Effector memory CD4-positive, alpha-beta T cell (primary cell): ENCODE measurements at places on chromosomes 3 and 15.

- DNase-seq = no peak
Measured at GRCh38 chr3:9622438-9622837, 26.9 kb upstream of the MTMR14 start.

GRCh38 chr3:79661896-79662295 lies 105.9 kb downstream of the ROBO1 start:
- no peak for DNase-seq

DNA sequence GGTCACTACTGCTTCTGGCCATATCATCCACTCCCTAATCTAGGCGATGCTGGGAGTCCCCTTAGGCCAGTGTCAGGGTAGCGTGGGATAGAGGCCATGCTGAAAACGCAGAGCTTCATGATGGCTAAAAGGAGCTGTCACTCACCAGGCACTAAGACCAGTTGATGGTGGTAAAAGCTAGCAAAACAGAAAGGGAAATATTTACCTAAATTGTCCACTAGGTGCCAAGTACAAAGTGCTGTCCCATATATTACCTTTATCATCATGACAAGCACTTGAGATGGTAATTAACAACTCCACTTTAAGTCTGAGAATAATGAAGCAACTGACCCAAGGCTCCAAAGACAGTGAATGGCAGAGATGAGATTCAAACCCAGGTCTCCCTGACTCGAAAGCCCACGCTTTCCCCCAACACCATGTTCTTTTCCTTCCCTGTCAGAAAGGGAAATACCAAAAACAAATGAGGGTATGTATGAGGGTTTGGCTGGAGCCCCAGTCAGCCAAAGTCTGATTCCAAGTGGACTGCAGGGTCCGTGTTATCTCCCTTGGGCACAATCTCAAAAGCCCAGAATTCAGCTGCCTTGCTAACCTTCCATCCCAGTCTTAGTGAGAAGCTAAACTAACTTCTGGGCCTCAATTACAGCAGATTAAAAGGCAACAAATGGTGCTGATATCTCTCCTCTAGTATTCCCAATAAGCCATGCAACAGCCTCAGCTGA lies 84.7 kb downstream of the RBPMS2 start:
- DNase-seq = no peak

GRCh38 chr15:80317389-80318182 lies 65.6 kb upstream of the CTXND1 start:
- no peak for DNase-seq

DNA sequence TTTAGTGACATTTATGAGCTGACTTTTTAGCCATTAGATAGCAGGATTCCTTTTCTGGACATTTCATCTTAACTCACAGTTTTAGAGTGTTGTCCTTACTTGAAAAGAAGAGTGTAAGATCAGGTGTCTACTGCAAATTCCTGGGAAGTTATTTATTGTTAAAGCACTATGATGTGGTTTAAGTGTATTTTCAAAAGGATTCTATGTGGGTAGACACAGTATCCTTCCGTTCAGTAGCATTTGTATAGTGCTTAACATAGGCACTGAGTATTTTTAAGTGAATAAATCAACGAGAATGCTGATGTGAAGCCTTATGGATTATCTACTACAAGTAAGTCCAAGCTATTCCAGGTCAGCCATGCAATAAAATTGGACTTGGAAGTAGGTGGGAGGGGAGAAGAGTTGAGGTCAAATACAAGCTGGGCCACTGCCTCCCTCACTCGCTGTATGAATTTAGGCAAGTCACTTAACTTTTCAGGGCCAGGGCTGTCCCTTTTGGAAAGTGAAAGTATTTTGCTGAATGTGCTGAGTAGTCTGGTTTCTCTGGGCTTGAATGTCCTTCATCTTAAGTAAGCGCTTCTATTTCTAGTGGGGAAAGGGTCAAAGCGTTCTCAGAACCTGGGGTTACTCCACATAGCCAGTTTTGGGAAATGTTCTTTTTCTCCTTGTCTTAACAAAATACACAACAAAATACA lies 48.6 kb downstream of the GAP43 start:
- DNase-seq = no peak

- DNase-seq = no peak
Measured at GRCh38 chr3:171013822-171014748, 12.4 kb downstream of the SLC2A2 start.

DNA sequence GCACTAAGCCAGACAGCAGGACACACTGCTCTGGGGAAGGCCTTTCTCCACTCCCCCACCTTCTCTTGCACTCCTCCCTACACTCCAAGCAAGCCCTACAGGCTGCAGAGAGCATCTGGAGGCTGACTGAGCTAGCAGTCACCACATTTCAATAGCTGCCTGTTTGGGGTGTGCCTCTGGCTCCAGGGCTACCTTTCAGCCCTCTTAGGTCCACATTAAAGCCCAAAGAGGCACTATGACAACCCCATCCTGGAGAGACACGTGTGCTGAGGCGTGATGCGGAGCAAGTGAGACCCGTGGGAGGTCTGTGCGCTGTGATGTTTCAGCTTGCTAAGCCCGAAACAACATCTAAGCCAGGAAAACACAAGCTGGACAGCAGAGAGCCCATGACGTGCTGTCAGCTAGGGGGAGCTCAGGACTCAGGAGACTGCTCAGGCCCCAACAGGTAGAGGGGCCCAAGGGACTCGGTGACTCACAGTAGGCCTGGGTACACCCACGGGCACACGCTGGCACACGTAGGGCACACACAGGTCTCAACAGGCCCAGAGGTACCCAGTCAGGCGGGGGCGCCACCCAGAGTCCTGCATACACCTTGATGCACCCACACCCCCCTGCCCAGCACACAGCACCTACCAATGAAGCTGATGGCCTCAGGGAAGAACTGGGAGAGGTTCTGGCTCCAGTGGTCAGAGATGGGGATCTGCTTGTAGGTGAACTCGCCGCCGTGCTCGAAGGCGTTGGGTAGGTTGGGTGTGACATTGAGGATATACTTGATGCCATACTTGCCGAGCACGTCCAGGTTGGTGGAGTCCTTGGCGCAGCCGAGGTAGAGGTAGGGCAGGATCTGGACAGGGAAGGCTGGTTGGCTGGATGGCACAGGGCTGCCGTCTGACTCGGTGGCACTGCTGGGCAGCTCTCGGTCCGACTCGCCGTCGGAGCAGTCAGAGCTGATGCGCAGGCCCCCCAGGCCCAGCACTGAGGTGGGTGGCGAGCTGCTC lies 2.8 kb downstream of the DUSP7 start:
- DNase-seq = no peak

GRCh38 chr15:84910928-84911623 lies 26.6 kb downstream of the SLC28A1 start:
- no peak for DNase-seq

DNA sequence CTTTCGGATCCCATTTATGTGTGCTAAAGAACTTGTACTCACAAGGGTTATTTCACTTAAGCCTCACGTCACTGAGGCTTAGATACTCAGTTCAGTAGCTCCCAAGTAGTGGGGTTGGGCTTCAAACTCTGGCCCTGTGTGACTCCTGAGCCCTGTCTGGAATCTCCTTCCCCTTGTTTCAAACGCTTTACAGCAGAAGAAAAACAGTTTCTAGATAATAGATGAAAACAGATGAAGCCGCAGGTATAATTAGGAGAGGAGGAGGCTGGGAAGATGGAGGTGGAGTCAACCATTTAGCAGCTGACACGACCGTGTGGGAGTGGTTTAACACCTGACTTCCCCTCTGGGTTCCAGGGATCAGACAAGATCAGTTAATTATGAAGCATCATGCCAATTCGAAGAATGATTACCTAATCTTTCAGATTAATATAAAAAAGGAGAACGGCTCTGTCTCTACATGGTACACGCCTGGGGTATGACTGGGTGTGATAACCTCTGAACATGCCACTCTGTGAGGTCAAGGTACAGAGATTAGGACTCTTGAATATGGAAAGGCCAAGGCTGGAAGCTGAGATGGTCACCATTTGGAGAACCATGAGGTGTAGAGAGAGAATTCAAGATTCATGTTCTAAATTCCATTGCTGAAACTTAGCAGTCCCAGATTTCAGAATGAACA lies 31.1 kb downstream of the TPM1 start:
- no peak for DNase-seq

GRCh38 chr3:185759512-185759911 lies 65.3 kb downstream of the IGF2BP2 start:
- no peak for DNase-seq

DNA sequence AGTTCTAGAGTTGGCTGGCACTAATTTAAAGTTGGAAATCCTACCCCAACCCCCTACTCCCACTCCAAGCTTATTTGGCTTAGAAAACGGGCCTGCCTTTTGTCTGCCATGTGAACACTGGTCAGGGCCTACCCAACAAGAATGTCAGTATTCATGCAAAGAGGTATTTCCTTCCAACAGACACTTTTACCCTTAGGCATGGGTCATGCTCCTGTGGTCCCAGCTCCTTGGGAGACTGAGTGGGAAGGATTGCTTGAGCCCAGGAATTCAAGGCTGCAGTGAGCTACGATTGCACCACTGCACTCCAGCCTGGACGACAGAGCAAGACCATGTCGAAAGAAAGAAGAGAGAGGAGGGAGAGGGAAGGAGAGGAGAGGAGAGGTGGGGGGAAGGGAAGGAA lies 137.5 kb upstream of the LRTM1 start:
- no peak for DNase-seq

DNA sequence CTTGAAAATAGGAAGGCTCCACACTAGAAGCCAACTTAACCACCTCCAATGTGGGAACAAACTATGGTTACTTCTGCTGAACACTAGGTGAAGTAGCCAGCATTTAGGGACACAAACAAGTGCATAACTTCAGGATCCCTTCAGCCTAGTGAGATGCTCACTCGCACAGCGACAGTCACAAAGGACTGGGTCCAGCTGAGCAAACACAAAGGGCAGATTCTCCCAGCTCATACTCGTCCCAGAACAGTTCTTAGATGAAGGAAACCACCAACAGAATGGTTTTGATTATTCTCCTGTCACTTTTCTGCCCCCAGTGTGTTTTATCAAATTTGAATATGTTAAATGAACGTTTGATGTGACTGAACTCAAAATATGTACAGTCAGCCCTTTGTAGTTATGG lies 201.6 kb downstream of the KCNAB1 start:
- no peak for DNase-seq

- DNase-seq = no peak
Measured at GRCh38 chr15:78507831-78508160, 419 bp downstream of the HYKK start.

- DNase-seq = no peak
Measured at GRCh38 chr3:51975852-51976549, 1.1 kb downstream of the ABHD14A start.
